CD14-positive monocyte (primary cell): ENCODE measurements at places on chromosomes 1 and 21. TPM values are rescaled to one million over a fixed set of nuclear protein-coding genes. Genes with fewer than 3 reads are reported as not detected.

Gene OR2T10
- not detected for polyA plus RNA-seq

GRCh38 chr1:18108299-18109057 lies 880 bp downstream of the IGSF21 start:
- no peak for DNase-seq
- H3K27me3 ChIP-seq = peaks cover 50% of the 10 kb centered on the region
- no peaks in the 10 kb centered on the region for H3K4me1 ChIP-seq
- no peaks in the 10 kb centered on the region for H3K36me3 ChIP-seq
- H3K27ac ChIP-seq = no peak overlapping the region

DNA sequence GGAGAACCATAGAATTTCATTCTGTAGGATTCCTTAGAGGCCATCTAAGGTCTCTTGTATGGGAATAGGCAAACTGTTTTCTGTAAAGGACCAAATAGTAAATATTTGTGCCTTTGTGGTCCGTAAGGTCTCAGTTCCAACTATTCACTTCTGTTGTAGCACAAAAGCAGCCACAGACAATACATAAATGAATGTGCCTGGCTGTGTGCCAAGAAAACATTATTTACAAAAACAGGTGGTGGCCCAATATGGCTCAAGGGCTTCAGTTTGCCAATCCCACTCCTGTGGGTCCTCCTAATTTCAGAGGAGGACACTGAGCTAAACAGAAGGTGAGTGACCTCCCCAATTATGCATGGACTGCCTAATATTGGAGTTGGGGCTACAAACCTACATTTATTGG lies 67.6 kb upstream of the EDEM3 start:
- H3K4me1 ChIP-seq = peaks cover 33% of the 10 kb centered on the region
- no peak for DNase-seq
- H3K36me3 ChIP-seq = peaks cover 41% of the 10 kb centered on the region
- no peak overlapping the region for H3K4me3 ChIP-seq
- H3K27ac ChIP-seq = peak overlapping the region; percentile 67
- no peaks in the 10 kb centered on the region for H3K27me3 ChIP-seq

- peaks cover 3% of the 10 kb centered on the region for H3K36me3 ChIP-seq
- H3K4me3 ChIP-seq = no peak overlapping the region
- peak; percentile 61 for DNase-seq
- no peaks in the 10 kb centered on the region for H3K27me3 ChIP-seq
- H3K4me1 ChIP-seq = peaks cover 16% of the 10 kb centered on the region
These were observed 19.7 kb upstream of the RBBP5 start for GRCh38 chr1:205141236-205142101.
